Activated CD8-positive, alpha-beta memory T cell treated with anti-CD3 and anti-CD28 coated beads, Interleukin-2, amount 10 ng/mL, durations not matched to agents 7 days and 5 days (primary cell): ENCODE measurements at places on chromosomes 3 and 15. TPM values are rescaled to one million over a fixed set of nuclear protein-coding genes. Genes with fewer than 3 reads are reported as not detected.

Gene ZNF654
- total RNA-seq = 18.5 TPM

Gene GP9
- total RNA-seq = not detected

Gene RBPMS2
- not detected for total RNA-seq

DNA sequence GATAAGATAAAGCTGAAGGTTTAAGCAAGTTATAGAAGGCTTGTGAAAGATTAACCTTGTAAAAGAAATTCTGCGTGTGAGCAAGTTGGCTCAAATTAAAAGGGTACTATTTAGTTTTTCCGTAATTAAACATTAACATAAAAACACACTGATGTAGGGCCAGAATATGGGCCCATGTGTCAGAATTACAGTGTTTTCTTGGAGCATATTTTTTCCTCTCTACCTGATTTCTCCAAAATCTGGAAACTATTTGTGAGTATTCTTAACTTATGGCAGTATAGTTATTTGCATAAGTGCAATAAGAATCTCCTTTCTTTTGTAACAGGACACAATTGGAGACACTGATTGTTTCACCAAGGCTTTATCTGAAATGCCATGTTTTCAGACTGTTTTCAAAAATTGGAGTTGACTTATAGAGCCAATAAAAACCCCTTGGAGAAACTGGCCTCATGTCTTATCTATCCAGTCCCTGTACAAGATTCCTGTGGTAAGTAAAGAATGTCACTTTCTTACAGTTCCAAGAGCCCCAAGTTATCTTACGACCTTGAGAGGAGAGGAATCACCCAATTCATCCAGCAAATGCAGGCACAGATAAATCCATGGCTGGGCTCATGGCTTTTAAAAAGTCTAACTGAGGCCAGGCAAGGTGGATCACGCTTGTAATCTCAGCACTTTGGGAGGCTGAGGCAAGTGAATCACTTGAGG is 47.8 kb upstream of the P2RY1 start:
- no peak for DNase-seq

GRCh38 chr15:70088887-70089691 is 8.6 kb downstream of the TLE3 start:
- no peak for DNase-seq
